IPS-NIHi11 (cell line): ENCODE measurements at places on chromosomes 3 and 15.

DNA sequence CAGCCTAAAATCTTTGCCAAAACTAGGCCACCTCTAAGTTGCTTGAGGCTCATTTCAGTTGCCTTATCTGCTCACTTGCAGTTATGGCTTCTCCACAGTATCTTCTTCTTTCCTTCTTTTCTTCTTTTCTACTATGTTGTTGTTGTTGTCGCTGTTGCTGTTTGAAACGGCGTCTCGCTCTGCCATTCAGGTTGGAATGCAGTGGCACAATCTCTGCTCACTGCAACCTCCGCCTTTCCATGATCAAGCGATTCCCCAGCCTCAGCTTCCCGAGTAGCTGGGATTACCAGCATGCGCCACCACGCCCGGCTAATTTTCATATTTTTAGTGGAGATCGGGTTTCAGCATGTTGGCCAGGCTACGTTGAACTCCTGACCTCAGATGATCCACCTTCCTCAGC, 210.8 kb upstream of the NR2F2 start:
- DNase-seq: no peak

DNA sequence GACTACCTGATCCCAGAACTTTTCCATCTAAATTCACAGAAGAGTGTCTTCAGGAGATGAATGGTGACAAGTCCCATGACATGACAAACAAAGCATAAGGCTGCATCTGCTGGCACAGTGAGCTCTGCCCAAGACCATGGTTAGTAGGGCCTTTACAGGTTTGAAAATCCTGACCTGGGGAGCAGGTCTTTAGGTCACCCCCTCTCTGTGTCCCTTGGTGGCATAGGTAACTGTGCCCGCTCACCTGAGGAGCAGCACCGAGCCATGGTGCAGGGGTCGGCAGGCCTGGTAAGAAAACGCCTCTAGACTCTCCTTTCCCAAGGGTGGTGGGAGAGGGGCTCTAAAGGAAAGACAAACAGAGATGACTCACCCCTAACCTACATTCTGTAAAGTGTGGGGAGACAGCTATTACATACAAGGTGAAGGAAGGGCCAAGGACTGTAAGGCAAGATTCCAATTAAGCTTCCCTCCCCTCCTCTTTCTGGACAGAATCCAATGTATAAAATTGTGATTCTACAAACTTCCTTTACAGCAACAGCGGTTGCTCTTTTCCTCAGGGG, 74.0 kb downstream of the SATB1 start:
- DNase-seq: no peak

- no peak for DNase-seq
These were observed 166.4 kb downstream of the ATG7 start for GRCh38 chr3:11438646-11439045.

DNA sequence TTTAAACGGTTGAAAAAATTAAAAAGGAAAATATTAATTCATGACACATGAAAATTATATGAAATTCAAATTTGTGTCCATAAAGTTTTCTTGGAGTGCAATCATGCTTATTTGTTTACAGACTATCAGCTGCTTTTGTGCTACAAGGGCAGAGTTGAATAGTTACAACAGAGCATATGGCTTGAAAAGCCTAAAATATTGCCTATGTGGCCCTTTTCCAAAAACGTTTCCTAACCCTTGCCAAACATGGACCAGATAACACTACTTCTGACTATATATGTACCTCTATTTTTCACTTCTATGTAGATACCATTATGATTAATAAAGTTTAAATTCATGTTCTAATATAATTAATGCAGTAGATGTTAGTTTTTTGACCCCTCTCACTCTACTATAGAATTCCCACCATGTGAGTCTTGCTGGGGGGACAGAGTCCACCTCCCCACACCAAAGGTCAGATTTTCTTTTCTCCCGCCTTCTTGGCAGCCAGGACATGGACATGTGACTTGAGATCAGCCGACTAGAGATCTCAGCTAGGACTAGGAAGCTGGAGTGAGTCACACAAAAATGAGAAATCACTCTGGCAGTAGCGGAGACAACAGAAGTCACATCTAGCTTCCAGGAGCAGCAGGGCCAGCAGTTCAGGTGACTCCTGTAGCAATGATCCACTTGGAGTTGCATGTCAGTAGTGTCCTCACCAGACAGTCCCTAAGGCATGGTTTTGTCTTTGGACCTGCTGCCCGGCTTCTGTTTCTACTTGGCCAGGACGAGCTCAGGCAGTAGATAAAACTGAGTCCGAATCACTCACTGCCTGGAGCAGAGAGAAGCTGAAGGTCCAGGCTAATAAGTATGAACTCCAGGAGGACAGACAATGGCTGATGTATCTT, 22.4 kb downstream of the CIAO2A start:
- DNase-seq: no peak

GRCh38 chr3:119492810-119493209, 5.5 kb upstream of the TIMMDC1 start:
- no peak for DNase-seq

- no peak for DNase-seq
These were observed 4.7 kb downstream of the CSNK1G1 start for GRCh38 chr15:64351265-64351664.

GRCh38 chr3:129282727-129283327, 4.2 kb downstream of the HMCES start:
- no peak for DNase-seq
